Hematopoietic multipotent progenitor cell treated with erythropoietin and hydrocortisone succinate and interleukin-3 and kit ligand, for 8 days (in vitro differentiated cells): ENCODE measurements at places on chromosomes 13 and 19.

GRCh38 chr19:10760273-10760944 is 42.5 kb downstream of the DNM2 start:
- DNase-seq, result no peak

DNA sequence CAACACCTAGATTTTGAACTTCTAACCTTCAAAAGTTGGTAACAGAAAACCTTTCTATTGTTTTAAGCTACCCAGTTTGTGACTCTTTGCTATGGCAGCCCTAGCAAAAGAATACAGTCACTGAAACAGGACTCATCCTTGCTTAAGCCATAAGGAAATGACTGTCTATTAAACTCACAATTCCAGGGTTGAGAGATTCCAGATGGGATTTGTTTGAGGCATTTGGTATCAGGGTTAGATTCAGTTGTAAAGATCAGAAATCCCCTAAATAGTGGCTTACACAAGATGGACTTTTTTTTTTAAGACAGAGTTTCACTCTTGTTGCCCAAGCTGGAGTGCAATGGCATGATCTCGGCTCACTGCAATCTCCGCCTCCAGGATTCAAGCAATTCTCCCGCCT is 41.1 kb upstream of the RGCC start:
- no peak for DNase-seq

DNA sequence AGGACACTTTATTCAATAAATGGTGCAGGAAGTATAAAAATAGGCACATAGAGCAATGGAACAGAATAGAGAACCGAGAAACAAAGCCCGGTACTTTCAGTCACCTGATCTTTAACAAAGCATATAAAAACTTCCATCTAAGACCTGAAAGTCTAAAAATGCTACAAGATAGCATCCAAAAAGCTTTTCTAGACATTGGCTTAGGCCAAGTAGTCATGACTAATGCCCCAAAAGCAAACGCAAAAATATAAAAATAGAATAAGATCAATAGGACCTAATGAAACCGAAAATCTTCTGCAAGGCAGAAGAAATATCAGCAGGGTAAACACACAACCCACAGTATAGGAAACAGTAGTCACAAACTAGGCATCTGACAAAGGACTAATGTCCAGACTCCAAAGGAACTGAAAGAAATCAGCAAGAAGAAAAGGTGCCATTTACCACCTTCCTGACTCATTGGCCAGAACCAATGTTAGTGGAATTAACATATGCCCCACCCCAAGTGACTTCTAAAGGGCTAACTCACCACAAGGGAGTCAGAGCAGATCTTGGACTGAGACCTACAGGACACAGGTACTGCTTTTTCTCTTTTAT is 40.8 kb upstream of the CEACAM21 start:
- no peak for DNase-seq

- no peak for DNase-seq
Measured at GRCh38 chr13:42591602-42592001, 17.6 kb downstream of the TNFSF11 start.

DNA sequence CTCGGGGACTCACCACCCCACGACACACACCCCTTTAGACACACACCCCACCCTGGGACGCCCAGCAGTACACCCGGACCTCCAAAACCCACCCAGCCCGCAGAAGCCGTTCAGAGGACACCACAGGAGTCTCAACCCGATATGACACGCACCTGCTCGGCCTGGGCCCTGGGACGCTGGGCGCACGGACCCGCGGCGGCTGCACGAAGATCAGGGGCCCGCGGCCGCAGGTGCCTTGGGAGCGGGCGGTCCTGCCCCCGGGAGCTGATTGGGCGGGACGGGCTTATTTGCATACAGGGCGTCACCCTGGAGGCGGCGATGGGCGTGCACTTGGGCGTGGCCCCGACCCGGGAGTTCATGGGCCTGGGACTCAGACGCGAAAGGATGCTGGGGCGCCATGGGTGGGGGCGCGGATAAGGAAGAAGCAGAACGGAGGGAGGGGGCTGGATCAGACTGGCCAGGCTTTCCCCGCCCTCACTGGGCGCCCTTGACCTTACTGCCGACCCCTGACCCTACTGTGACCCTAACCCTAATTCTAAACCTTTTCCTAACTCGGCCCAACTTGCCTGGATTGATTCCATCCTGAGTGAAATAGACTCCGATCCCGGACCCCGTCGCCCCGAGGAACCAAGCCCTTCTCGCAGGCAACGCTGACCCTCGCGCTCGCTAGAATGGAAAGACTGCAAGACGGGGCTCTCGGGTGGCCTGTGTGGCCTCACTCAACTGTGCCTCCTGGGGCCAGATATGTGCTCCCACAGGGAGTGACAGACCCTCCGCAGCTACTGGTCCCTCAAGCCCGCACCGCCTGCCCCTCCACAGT is at the start of gene MEF2B:
TSS of gene MEF2B (minus strand) at position 211 of the 820 bp plus-strand sequence. CDS start 19,528 bp downstream, outside the sequence.
- peak; percentile 81 for DNase-seq

GRCh38 chr13:108226184-108226583 is 8.0 kb downstream of the ABHD13 start:
- no peak for DNase-seq
